ENCODE measurements at places on chromosomes 1 and 21.

DNA sequence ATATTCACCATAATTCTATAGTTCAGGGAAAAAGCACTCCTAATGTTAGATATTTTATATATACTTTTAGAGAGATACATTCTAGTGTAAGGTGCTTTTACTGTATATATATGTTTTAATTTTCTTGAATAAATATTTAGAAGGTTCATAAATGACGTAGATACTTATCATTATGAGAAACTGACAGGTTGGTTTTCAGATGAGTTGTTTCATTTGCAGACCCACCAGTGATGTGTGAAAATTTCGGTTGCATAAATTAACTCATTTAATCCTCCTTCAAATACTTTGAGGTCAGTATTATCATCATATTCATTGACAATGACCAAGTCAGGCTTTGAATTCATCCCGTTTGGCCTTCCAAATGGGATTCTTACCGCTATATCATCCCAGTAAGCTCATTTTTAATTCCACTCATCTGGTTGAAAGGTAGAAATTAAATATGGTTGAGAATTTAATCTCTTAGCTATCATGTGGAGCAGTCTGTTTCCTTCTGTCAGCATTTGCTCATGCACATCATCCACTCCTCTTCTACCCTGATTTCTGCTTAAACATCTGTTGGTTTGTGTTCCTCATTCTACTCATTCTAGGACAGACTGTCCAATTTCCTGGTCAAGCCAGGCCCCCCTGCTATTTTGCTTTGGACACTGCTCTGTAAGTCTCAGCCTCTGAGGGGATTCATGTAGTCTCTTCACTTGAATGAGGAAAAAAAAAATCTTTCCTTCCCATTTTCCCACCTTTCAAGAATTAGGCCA is 1156.6 kb downstream of the PLA2G4A start:
- no peak for DNase-seq

DNA sequence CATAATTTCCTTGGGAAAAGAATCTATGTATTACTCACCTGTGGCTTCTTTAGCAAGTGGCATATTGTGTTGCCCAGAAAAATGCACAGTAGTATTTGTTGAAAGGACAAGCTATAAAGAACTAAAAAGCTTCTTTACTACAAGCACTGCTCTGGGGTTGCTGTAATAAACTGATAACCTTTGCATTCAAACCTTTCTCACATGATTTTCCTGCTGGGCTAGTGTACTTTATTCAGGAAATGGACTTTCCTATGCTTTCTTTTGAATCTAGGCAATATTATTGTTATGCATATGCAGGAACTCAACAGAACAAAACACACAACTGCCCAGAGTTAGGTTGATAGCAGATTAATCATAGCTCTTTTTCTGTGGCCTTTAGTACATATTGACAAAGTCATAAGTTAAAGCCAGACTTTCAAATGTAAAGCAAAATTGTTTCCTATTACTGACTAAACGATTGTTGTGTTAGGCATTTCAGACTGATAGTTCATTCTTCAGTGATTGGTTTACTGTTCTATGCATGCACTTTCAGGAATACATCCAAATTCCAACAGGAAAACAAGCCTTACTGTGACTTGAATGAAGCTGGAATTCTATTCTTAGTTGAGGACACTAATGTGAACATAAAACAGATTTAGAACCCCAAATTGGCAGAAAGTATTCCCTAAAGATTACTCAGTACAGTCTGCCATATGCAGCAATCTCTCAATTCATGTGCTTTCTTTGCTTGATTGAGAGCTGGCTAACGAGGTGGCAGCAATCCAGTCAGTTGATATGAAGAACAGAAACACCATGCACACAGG is 564.3 kb upstream of the NEGR1 start:
- DNase-seq = no peak

GRCh38 chr1:79899914-79900313 is 893.4 kb upstream of the ADGRL4 start:
- DNase-seq = no peak

DNA sequence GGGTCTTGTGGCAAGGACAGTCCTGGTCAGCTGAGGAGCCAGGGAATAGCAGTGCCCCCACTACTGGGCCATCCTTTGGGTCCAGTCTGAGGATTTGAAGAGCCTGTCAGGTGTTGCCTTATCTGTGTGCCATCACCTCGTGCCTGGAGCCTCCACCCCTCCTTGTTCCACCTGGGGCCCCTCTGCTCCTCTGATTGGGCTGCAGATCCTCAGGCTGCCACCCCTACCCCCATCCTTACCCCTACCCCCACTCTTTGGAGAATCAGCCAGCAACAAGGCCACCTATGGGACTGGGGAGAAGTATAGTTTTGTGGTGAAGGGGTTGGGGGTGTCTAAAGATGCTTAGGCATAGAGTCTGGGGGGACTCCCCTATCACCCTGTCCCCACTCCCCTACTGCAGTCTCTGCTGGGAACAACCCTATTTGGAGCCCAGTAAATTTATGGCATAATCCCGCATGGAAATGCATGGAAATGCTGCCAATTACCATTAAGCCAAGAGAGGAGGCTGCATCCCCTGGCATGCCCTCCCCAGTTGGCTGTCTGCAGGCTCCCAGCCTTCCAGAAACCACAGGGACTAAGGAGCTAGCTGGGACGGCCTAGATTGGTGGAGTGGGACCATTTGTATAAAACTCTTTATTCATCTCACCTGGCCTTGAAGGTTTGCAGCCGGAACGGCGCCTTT is 142.7 kb upstream of the CSF3R start:
- no peak for DNase-seq

- no peak for DNase-seq
These were observed 105.0 kb downstream of the MATN1 start for GRCh38 chr1:30618335-30618747.
